ENCODE measurements at places on chromosomes 1 and 21.

GRCh38 chr1:182146286-182146685, 84.8 kb upstream of the ZNF648 start:
- no peak for DNase-seq

DNA sequence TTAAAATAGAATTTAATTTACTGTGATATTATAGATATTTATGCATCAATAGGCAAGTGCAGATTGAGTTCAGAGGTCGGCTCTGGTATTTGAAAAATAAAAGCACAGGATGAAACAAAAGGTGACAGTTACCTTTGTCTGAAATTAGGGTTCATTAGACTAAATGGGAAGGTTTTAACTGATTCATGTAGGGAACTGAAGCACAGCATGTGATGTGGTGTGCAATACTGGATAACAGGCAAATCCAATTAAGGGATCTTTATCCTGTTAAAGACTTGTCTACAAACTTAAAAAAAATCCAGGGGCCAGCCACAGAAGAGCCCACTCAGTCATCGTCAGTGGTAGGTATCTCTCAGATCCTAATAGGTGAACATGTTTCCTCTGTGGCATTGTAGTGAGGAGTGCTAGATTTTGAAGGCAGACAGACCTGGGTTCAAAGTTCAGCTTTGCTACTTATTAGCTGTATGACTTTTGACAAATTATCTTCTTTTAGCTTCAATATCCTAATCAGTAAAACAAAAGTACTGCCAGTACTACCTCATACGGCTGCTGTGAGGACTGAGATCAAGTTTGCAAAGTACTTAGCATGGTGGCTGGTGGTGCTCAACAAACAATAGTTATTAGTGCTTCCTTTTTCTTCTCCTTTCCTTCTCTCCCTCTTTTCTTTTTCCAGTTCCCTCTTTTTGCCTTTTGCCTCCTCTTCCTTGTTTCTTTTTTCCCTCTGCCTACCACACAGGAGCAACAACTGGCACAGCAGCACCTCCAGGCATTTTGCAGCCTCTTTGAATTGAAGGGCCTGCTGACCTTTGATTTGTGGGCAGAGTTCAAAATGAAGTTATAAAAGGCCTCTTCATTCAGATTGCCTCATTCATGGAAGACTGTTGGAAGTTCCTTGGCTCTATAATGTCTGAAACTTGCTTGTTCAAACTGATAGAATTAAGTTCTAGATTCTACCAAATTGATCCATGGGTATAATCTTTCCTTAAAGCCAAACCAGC, 44.9 kb upstream of the FOXD3 start:
- no peak for DNase-seq

- DNase-seq = no peak
These were observed 40.6 kb downstream of the DRAM2 start for GRCh38 chr1:111099289-111099688.

- DNase-seq = no peak
These were observed 3.8 kb upstream of the EPB41 start for GRCh38 chr1:28910379-28911115.

DNA sequence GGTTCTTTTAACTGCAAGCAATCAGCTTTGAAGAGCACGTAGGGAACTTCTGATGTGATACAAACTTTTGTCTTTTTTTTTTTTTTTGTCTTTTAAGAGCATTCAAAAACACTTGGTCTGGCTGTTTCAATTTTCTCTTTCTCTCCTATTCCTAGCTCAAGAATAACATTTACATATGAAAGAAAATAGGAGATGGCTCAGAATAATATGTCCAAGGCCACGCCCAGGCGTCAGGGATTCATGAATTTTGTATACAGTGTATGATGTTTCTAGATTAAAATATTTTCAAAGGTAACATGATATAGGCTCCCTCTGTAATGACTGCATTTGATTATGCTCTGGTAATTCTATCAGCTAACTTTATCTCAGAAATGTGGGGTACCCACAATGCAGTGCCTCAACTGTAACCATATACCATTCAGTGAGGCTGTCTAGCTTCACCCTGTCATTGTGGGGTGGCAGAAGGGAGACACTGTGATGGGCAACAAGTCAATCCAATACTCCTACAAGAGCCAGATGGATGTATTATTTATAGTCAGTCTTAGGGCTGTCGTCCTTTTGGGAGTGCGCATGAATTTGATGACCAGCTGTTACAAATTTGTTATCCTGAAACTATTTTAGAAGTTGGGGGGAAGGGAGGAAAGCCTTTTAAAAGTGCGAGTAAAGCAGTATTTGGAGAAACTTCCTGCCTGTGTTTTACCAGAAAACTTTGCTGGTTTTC, 1.5 kb upstream of the AKNAD1 start:
- DNase-seq = no peak

DNA sequence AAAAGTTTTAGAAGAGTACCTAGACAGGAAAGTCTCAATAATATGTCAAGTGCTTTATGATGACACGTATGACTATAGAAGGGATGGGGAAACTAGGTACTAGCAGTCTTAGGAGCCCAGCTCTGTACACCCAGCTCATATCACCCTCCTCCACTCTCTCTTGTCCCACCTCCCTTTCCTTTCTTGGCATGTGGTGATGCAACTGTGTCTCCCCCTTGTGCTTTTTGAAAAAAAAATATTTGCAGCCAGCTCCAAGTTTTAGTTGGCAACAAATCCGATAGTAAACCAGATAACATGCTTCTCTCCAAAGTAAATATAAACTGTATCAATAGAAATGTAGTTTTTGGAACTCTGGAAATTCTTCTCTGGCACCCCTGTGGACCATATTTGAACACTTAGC, 280.7 kb downstream of the PDE4B start:
- DNase-seq = no peak

All from amygdala (tissue), 56 donors.